CD8-positive, alpha-beta memory T cell (primary cell): ENCODE measurements at places on chromosomes 12 and 14. TPM values are rescaled to one million over a fixed set of nuclear protein-coding genes. Genes with fewer than 3 reads are reported as not detected.

The PLEKHG7 gene
- not detected for total RNA-seq

The CD163L1 gene
- total RNA-seq = 0.24 TPM

DNA sequence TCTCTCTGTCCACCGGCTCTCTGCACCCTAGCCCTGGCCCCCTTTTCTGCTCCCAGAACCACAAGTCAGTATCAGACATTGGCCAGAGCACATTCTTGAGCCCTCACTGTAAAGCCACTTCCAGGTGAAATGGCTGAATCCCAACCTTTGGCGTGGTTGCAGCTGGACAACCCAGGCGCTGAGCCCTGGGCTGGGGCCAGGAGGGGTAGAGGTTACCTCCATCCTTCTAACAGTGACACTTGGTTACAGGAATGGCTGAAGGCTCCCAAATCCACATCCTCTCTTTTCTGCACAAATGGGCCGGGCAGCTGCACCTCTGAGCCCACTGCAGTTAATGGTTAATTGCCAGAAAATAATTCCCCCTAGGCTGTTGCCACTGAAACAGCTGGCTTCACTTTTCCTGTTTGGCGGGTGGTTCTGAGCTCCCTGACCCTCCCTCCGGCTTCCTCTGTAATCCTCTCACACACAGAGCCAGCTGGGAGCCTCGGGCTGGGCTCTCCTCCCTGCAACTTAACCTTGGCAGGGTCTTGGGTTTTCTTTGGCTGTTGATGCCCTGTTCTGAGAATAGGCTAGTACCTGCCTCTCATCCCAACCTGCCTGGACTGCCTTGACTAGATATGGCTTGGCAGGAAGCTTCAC lies 44.1 kb downstream of the TSPAN11 start:
- H3K4me1 ChIP-seq = no peaks in the 10 kb centered on the region
- no peaks in the 10 kb centered on the region for H3K27me3 ChIP-seq
- H3K27ac ChIP-seq = no peak overlapping the region
- no peaks in the 10 kb centered on the region for H3K36me3 ChIP-seq
- H3K4me3 ChIP-seq = no peak overlapping the region
- DNase-seq = no peak

- H3K4me3 ChIP-seq = no peak overlapping the region
- no peaks in the 10 kb centered on the region for H3K36me3 ChIP-seq
- no peaks in the 10 kb centered on the region for H3K27me3 ChIP-seq
- no peak for DNase-seq
- no peak overlapping the region for H3K27ac ChIP-seq
Observed at GRCh38 chr12:94178882-94179281, 30.5 kb downstream of the PLXNC1 start.

The LPAR5 gene
- 10.6 TPM for total RNA-seq
